NCI-H2081 treated with DMSO at 0.1 percent for 48 hours (cell line): ENCODE measurements at places on chromosomes 13 and 19.

DNA sequence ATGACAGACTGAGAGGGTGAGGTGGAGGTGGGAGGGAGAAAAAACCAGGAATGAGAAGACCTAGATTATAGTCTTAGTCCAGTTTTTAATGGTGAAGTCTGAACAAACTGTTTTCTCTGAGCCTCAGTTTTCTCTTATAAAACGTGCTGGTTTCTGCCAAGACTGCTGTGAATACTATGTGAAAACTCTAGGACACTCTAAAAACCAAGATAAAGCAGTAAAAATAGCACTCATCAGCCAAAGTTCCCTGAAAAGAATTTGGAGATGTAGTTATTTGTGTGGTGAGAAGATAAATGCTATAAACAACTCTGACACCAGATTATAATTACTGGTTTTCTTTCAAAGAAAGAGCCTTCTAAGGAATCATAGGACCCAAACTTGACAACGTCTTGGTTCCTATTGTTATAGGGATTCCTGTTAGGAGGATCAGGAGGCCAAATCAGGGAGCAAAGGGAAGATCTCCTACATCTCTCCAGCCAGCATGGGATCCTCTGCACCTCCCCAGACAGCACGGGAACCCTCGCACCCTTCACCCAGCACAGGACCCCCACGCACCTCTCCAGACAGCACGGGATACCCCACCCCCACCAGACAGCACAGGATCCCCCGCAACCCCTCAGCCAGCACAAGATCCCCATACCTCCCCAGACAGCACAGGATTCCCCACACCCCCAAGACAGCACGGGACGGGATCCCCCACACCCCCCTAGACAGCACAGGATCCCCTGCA is 130.2 kb downstream of the MIPEP start:
- DNase-seq = no peak

DNA sequence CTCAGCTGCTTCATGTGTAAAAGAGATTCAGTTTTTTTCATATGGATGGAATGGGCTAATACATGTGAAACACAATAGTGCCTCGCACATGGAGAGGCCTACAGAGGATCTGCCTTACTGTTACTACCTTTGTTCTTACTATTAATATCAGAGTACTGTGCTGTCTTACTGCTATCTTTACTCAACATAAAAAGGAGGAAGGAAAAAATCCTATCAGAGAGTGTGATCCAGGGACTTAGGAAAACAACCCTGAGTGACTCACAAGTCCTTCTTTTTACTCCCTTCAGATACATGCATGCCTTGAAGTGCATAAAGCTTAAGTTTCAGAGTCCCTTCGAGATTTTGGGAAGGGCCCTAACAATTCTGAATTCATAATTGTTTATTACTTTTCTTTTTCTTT is 136.8 kb downstream of the TBC1D4 start:
- no peak for DNase-seq

GRCh38 chr13:34344816-34345215 is 526.9 kb downstream of the RFC3 start:
- no peak for DNase-seq

GRCh38 chr13:75691183-75691582 is 55.1 kb downstream of the LMO7 start:
- DNase-seq = no peak

DNA sequence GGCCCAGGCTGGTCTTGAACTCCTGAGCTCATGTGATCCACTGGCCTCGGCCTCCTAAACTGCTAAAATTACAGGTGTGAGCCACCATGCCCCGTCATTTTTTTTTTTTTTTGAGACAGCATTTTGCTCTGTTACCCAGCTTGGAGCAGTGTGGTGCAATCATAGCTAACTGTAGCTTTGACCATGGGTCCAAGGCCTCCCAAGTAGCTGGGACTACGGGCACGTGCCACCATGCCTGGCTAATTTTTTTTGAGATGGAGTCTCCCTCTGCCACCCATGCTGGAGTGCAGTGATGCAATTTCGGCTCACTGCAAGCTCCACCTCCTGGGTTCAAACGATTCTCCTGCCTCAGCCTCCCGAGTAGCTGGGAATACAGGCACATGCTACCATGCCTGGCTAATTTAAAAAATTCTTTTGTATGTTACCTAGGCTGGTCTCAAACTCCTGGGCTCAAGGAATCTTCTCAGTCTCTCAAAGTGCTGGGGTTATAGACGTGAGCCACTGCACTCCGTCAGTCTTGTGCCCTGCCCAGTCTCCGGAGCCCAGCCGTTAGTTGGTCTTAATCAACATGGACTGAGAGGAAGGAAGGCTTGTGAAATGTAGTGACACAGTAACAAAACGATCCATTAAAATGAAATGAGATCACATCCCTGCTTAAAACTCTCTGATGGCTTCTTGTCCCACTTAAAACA is 1.4 kb upstream of the LRG1 start:
- DNase-seq = no peak

DNA sequence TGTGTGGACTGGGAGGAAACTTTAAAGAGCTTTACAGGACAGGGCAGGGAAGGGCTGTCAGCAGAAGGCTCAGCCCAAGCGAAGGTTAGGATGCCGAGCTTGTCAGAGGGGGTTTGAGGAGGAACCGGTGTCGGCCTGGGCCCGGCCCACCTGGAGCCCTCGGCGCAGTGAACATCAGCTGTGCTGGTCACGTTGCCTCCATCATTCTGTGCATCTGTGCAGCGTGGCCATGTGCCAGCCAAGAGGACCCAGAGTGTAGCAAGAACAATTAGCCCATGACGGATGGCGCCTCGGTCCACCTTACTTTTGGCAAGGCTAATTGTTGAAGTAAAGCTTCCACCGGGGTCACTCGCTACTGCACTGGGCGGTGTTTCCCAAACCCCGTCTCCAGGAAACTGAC is 161.4 kb downstream of the PTPRS start:
- DNase-seq = no peak

DNA sequence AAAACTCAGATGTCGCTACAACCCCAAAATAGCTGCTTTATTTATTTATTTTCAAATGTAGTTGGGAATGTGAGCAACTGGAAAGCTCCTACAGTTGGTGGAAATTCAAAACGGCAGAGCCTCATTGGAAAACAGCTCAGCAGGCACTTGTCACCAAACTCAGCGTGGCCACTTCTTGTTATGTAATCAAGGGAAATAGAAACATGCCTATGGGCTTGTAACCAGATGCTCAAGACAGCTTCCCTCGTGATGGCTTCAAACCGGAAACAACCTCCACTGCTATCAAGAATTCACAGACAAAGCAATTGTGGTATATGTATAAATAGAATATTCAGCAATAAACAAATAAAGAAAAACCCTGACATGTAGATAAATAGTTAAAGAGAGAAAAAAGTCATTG is 627.8 kb upstream of the SLC10A2 start:
- DNase-seq = no peak

DNA sequence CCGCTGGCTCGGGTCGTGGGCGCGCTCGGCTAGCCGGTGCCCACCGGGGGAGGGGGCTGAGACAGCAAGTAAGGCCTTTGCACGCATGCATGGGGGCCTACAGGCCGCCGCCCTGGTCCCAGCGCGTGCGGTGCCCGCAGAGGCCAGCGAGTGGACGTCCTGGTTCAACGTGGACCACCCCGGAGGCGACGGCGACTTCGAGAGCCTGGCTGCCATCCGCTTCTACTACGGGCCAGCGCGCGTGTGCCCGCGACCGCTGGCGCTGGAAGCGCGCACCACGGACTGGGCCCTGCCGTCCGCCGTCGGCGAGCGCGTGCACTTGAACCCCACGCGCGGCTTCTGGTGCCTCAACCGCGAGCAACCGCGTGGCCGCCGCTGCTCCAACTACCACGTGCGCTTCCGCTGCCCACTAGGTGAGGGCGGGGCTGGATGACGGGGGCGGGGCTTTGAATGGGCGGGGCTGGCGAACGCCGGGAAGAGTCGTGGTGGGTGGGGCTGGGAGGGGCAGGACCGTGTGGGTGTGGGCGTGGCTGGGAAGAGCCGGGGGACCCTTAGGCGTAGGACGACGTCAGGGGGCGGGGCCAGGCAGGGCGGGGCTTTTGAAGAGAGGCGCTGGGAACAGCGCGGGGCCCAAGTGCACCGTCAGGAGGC is 2.1 kb downstream of the CILP2 start:
- DNase-seq = no peak

- no peak for DNase-seq
Measured at GRCh38 chr13:95833719-95834118, 156.8 kb downstream of the DNAJC3 start.

- no peak for DNase-seq
Measured at GRCh38 chr19:29696565-29696846, 18.6 kb downstream of the C19orf12 start.

DNA sequence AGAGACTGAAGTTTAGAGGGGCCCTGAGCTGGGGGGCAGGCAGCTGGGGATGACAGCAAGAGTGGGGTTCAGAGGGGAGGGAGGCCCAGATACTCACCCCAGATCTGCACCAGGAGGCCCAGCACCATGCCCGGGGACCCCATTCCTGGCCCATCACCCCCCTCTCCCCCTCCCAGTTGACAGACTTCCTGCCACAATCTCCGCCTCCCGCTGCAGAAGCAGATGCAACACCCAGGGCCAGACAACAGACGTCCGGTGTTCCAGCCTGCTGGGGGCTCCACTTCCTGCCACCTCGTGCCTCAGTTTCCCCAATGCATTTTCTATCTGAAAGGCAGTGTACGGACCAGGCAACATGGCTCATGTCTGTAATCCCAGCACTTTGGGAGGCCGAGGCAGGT is at the start of gene TMIGD2:
Gene TMIGD2 (minus strand): TSS at position 147 of the 398 bp plus-strand sequence. CDS start 4 bp downstream, at position 143.
- no peak for DNase-seq

DNA sequence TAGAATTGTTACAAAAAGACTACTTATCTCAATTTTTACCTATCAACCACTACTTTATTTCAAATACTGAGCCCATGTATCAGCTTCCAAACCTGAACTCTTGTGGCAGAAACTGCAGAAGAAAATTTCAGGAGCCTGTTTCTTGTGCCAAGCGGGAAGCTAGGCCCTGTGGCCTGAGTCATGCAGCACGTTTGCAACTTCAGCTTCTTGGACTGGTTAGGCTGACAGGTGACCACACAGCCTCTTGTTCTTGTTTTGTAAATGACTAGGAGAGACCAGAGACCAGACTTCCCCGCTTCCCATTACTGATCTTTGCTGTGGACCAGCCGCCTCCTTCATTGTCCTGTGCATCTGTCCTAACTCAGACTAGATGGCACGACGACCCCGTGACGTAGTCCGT is 3.4 kb upstream of the LAMP1 start:
- no peak for DNase-seq

GRCh38 chr13:20998649-20999415 is 62.6 kb downstream of the LATS2 start:
- no peak for DNase-seq

GRCh38 chr13:24251525-24251924 is 57.9 kb upstream of the C1QTNF9 start:
- DNase-seq = no peak

DNA sequence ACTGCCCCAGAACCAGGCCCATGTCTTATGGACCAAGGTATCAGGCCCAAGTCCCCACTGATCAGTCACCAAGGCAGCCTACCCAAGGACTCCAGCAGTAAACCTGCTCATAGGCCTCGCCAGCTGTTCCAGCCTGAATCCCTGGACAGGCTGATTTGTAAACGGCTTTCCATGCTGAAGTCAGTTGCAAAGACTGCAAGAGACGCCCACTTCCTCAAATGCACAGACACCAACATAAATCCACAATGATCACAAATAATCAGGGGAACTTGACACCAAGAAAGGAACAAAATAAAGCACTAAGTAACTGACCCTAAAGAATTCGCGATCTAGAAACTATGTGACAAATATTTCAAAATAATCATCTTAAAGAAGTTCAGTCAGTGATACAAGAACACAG is 75.2 kb downstream of the RXFP2 start:
- DNase-seq = no peak

GRCh38 chr13:75302071-75302698 is 179.8 kb downstream of the TBC1D4 start:
- DNase-seq = no peak

DNA sequence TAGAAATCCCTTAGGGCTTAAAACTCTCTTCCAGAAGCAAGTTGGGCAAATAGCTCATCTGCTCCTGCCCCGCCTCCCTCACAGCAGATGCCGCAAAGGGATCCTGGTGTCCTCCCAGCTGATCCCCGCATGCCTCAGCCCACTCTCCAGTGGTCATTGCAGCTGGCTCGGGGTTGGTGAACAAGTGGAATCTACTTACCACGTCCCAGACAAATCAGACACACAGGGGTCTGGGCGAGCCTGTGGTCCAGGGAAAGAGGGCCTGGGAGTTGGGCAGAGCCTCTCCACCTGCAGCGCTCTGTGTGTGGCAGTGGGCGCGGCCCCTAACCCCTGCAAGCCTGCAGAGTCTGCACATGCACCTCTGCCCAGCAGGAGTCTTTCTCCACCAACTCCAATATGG is 10.8 kb upstream of the C19orf33 start:
- no peak for DNase-seq

GRCh38 chr19:20039203-20039723 is at the start of gene ZNF682:
Gene ZNF682, minus strand, starts transcription at chr19:20039505. Its CDS starts 160 bp downstream, at chr19:20039345.
- DNase-seq = peak; percentile 89

DNA sequence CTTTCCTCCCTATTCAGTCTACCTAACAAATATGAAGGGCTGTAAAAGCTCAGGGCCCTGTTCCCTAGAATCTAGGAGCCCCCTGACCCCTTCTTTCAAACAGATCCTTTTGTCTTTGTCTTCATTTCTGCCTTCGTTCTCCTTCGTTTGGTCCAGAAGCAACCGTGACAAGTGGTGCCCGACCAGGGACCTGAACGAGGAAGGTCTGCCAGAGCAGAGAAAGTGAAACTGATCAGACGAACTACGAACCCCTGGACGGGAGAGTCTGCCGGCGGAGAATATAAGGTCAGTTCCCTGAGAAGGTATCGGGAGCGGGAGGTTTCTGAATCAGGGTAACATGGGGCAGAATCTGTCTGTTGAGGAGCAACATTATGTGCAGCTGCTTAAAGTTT is 751 bp downstream of the ERVK3-1 start:
- DNase-seq = no peak

DNA sequence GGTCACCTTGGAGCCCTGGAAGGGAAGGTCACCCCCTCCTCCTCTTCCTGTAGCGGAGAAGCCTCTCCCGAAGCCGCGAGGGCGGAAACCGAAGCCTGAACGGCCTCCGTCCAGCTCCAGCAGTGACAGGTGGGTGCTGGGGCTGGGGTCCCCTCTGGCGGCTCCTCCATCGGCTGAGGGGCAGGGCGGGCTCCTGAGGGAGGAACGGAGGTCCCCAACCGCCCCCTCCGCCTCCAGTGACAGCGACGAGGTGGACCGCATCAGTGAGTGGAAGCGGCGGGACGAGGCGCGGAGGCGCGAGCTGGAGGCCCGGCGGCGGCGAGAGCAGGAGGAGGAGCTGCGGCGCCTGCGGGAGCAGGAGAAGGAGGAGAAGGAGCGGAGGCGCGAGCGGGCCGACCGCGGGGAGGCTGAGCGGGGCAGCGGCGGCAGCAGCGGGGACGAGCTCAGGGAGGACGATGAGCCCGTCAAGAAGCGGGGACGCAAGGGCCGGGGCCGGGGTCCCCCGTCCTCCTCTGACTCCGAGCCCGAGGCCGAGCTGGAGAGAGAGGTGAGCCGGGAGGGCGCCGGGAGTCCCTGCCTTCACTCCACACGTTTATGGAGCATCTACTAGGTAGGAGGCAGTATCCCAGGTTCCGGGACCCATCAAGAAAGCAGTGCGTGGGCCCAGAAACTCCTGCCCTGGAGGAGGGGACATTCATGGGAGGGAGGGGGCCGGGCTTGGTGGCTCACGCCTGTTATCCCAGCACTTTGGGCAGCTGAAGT is 22.0 kb downstream of the HDGFL2 start:
- no peak for DNase-seq
